ENCODE measurements at places on chromosomes 12 and 14.
A peak's percentile ranks its signal among the peaks of the same experiment; 100 is the strongest.

DNA sequence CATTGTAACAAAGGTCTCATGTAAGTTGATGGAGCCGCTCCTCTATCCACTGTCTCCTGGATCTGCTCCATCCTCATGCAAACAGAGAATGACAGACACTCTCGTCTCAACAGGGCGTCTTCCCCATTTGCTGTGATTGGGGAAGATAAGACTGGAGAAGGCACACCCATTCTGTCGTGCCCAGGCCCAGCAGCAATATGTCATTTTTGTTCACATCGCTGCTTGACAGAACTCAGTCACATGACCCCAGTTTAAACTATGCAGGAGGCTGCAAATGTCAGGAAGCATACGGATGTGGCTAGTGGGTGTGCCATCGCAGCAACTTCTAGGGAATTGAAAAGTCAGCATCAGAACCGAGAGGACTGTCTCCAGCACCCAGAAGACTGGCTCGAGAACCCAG is 290.5 kb downstream of the TMEM132D start:
- no peak for DNase-seq

- no peak for DNase-seq
Observed at GRCh38 chr12:116821291-116821690, 60.0 kb downstream of the HRK start.

- DNase-seq: no peak
Observed at GRCh38 chr12:130214686-130215395, 52.6 kb downstream of the FZD10 start.

- DNase-seq: no peak
Observed at GRCh38 chr12:109678719-109679118, 34.9 kb upstream of the FAM222A start.

- no peak for DNase-seq
Observed at GRCh38 chr12:113858841-113859386, 107.2 kb downstream of the RBM19 start.

DNA sequence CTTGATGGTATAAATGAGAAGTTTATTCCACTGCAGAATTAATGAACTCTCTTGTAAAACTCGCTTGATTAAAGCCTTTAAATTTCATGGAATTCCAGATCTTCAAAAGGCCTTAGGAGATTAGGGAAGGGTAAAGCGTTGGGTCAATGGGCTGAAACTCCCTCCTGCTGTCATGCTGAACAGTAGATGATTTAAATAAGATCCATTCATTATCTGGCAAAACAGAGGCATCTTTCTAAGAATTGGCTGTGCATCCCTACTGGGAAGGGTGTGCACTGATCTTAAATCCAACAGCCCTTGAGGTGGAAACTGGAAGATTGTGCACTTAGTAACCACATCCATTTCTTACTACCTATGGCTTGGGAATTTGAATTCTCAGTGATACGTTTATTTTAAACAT is 56.0 kb downstream of the PLCZ1 start:
- no peak for DNase-seq

DNA sequence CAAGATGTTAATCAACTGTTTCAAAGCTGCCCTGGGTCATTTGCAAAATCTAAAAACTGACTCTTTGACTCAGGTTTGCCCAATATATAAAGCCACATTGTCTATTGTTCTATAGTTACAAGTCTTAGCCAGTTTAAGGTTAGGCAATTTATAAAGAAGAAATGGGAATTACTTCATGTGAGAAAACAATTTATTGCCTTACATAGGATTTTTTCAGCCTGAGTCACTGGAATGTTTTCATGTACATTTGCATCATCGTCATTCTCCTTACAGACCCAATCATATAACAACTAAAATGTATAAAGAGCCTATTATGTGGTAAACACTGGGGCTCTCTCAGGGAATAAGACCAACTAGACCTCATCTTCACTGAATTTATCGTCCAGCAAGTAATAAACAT is 100.3 kb upstream of the PLEKHG7 start:
- DNase-seq: no peak

DNA sequence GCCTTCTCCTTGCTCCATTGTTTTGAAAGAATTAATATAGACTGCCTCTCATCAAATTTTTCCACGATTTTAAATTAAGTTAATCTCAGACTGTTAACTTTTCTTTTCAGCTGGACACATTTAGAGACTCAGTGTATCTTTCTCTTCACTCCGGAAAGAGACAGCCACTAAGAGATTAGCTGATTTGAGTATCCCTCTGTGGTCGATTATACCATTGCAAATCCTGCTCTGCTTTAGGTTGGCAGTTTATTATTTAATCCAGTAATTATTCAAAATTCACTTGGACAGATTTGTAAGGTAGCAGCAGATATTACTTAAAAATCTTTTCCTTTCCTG is 588 bp upstream of the TWF1 start:
- no peak for DNase-seq

GRCh38 chr14:73613046-73613383 is 698 bp downstream of the ACOT6 start:
- DNase-seq: no peak

DNA sequence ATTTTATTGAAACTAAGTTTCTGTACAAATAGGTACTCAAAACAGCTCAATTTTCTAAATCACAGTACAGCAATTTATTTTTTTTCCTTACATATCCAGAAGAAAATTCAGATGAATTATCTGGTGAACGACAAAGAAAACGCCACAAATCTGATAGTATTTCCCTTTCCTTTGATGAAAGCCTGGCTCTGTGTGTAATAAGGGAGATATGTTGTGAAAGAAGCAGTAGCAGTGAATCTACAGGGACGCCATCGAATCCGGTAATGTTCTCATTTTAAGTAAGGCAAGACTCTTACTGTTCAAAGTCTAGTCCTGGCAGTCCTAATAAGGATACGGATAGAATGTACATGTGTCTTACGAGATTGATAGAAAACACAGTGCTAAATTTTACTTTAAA is 20.7 kb downstream of the MDM2 start:
- no peak for DNase-seq

GRCh38 chr14:93892923-93893558 is 34.1 kb upstream of the FAM181A start:
- peak; percentile 41 for DNase-seq

DNA sequence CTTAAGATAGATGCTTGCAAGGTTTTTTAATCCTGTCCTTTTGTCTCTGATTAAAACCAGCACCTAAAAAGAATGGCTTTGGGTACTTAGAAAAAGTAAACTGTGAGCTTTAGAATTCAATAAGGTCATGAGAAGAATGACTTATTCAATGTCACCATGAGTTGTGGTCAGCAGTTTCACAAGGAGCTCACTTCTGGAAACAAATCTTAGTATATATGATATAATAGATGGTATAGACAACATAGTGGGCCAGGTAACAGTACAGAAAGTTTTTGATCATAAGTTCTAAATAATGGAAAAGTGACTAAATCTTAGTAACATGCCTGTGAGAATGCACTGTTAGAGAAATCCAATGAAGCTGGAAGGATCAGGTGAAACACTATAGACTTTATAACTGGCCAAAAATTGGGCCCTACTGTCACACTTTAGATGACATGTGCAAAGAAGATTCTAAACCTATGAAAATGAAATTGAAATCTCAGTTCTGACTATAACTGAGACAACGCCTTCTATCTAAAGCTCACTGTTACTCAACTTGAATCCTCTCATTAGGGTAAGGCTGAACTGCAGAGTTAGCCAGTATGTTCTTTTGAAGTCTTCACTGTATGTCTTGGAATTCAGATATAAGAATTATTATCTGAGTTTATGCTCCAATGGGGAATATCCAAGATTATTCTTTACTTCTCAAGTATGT is 42.4 kb upstream of the RAD51AP1 start:
- DNase-seq: no peak
